ENCODE measurements at places on chromosomes 4 and X.

- peak; percentile 18 for DNase-seq
These were observed 282.1 kb upstream of the GIMD1 start for GRCh38 chr4:106650701-106651100.

GRCh38 chrX:74421036-74421739, at the start of gene SLC16A2:
TSS of gene SLC16A2 (plus strand) at chrX:74421493. CDS start at chrX:74421638, 145 bp downstream.
- DNase-seq, result peak; percentile 93

GRCh38 chr4:155371432-155372043, 5.2 kb downstream of the MAP9 start:
- peak; percentile 19 for DNase-seq

- no peak for DNase-seq
These were observed 14.3 kb upstream of the GCNA start for GRCh38 chrX:71563921-71564320.

- no peak for DNase-seq
These were observed 31.4 kb downstream of the CPE start for GRCh38 chr4:165410214-165410613.

DNA sequence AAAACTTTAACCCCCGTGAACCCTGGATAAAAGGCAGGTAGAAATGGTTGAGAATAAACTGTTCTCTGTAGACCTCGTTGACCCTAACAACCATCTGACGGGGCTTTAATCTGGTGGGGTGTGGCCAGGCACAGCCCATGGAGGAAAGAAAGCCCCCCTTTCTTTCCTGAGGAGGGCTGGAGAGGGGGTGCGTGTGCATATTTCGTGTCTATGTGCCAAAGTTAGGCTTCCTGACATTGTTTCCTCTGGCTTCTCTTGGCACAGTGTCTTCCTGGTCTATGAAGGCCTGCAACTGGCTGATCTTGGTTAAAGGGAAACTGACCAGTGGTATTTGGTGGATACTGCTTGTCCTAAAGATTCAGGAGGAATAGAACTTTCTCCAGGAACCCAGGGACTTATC, 97.1 kb downstream of the MGST2 start:
- no peak for DNase-seq

DNA sequence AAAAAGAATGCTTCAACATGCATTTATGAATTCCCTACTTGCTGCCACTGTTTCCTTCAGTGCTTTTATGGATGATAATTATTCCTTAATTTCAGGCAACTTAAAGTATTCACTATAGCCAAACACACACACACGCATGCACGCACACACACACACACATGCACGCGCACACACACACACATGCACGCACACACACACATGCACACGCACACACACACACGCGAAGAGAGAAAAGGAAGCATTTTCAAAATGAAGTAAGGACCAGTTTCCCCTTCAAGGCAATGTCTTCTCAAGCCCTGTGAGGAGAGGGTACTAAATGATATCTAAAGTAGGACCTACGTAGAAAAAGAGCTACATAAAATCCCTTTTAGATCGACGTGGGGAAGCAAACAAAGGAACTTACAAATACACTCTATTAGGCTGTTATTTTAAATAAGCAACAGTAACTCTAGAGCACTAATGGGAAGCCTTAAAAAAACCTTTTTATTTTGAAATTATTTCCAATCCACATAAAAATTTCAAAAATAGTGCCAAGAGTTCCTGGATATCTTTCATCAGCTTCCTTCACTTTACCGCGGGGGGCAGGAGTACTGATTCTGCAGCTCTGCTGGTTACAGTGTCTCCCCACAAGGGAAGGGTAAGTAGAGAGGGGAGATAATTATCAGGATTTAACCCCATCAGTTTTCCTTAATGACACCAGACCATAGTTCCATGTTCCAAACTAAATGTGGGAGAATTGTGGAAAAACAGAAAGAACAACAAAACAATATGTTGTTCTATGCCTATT, 13.7 kb downstream of the IRF2 start:
- DNase-seq, result no peak

DNA sequence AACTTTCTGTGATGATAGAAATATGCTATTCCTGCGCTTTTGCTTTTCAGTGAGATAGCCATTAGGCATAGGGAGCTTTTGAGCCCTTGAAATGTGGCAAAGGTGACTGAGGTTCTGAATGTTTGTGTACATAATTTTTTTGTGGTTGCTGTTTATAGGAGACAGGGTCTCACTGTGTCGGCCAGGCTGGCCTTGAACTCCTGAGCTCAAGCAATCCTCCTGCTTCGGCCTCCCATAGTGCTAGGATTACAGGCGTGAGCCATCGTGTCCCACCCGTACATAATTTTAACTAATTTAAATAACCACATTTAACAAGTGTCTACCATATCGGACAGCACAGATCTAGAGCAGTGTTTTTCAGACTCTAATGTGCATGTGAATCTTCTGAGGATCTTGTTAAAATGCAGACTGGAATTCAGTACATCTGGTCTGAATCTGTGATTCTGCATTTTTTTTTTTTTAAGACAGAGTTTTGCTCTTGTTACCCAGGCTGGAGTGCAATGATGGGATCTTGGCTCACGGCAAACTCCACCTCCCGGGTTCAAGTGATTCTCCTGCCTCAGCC, 45.3 kb downstream of the CASP6 start:
- no peak for DNase-seq

DNA sequence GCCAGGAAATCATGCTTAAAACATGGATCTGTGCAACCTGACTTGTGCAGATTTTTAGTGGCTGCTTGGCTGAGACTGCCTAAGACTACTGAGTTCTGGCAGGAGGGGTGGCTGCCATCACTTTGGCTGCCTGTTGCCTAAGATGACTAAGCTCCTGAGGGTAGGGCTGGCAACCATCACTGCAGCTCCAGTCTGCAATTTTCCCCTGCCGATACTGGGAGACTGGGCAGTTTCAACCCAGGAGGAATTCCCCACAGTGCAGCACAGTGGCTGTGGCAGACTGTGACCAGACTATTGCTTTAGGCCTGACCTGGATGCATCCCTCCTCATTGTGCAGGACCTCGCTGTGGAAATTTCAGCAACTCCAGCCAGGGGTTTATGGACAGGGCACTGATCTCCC, 544.9 kb downstream of the ANKRD50 start:
- DNase-seq, result peak; percentile 50

GRCh38 chr4:182978152-182978827, 61.1 kb upstream of the DCTD start:
- DNase-seq, result peak; percentile 82

DNA sequence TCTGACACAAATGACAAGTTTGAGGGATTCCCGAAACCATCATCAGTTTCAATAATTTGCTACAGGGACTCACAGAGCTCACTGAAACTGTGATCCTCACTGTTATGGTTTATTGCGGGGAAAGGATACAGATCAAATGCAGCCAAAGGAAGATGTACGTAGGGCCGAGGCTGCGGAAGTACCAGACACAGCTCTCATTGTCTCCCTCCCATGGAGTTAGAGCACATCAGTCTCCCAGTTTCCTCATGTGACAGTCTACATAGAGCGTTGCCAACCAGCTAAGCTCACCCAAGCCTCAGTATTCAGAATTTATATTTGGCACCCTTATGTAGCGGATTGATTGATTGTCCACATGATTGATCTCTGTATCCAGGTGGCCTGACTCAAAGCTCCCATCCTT, 137.8 kb upstream of the TENM3 start:
- no peak for DNase-seq

- peak; percentile 90 for DNase-seq
These were observed 561 bp upstream of the N4BP2 start for GRCh38 chr4:40055863-40056715.

DNA sequence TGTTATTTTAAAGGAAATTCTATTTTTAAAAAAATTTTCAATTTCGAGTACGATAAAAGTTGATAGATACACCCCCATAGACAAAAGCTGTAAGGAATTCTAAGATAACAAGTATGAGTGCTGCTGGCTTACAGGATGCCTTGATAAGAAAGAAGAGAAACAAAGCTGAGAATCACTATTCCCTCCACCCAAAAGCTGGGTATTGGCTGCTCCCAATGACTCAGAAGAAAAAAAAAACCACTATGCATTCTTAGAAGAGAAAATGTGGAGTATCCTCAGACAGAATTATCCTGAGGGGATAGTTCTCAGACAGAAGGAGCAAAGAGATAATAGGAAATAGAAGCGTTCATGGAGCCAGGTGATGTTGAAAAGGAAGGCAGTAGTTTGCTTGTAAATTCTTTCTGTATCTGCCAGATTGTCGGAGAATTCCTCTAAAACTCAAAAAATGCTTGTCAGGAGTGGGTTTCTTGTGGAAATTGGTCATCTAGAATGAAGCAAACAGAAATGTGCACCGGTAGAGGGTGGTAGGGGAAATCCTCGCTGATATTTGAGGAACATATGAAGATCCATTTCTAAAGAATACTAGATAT, 217.5 kb upstream of the ADAMTS3 start:
- DNase-seq, result no peak

GRCh38 chr4:54659749-54660535, 2.2 kb downstream of the KIT start:
- no peak for DNase-seq

DNA sequence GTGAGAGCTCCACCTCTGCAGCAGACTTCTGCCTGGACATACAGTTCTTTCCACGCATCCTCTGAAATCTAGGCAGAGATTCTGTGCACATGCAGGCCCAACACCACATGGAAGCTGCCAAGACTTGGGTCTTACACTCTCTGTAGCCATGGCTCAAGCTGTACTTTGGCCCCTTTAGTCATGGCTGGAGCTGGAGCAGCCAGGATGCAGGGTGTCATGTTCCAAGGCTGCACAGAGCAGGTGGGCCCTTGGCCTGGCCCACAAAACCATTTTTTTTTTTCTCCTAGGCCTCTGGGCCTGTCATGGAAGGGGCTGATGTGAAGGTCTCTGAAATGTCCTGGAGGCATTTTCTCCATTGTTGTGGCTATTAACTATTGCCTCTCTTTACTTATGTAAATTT, 990.5 kb upstream of the ADGRL3 start:
- DNase-seq, result no peak

DNA sequence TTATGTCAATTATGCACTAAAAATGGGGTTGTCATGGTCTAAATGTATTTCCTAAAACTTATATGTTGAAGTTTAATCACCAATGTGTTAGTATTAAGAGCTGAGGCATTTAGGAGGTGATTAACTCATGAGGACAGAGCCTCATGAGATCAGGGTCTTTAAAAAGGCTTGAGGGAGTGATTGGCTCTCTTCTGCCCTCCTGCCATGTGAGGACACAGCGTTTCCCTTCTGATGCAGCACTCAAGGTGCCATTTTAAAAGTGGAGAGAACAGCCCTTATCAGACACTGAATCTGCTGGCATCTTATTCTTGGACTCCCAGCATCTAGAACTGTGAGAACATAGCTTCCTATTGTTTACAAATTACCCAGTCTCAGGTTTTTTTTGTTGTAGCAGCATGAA, 581.7 kb downstream of the KCNIP4 start:
- no peak for DNase-seq

Measured in M059J (cell line).